EH (cell line): ENCODE measurements at places on chromosomes 13 and 19.

DNA sequence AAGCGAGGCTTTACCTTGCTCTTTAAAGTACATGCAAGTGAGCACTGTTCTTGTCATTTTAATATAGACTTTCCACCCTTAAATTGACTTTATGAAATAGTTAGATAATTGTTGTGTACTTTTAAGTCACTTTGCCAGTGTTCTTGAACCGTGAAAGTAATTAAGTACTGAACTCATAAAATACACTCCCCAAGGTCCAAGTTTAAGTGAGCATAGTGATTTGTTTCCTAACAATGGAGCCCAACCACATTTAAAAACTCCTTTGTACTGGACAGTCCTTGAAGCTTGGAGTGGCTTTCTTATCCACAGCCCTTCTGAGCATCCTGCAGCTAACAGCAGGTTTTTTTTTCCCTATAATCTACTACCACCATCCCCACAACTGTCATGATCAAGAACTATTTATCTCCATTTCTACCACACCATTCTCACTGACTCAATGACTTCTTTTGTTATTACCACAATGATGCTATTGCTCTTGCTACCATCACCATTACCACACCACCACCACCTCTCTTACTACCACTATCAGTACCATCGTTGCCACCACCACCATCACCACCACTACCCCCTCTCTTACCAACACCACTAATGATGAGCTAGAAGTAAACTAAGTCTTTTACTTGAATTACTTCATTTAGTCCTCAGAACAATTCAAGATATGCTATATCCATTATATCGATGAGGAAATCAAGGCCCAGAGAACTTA is 452.6 kb downstream of the DIAPH3 start:
- DNase-seq = peak; percentile 40

GRCh38 chr13:31587698-31588266 is 151.5 kb upstream of the RXFP2 start:
- no peak for DNase-seq

DNA sequence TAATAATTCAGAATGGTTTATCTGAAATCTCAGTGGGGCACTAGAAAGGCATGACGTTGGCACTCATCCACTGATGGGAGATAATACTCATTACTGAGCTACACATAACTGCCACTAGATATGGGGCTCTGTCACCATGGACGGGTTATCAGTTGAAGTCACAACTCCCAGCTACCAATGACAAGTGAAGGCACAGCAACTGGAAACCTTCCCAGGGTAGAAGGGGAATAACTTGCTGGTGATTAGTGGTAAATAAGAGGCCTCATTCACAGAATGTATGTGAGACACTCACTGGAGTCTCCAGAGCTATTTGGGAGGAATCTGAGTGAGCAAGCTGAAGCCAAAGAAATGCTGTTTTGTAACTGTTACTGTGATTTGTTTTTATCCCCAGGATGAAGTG is 249.6 kb downstream of the ENOX1 start:
- DNase-seq = peak; percentile 49

GRCh38 chr13:50915565-50915964 is 6.0 kb downstream of the RNASEH2B start:
- DNase-seq = no peak

DNA sequence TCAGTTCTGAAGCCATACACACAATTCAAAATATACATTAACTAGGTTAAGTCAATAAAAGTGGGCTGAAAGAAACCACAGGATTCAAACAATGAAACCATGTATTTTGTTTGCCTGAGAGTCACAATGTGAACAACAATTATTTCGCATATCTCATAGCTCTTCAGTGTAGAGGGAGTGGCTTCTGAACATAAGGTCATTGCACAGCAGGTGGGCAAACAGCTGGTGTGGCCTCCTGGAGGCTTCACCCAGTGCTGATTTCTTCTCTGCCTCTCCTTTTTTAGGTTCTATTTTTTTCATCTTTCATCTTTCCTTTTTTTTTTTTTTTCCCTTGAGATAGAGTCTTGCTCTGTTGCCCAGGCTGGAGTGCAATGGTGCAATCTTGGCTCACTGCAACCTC is 40.4 kb upstream of the ZNF254 start:
- no peak for DNase-seq

DNA sequence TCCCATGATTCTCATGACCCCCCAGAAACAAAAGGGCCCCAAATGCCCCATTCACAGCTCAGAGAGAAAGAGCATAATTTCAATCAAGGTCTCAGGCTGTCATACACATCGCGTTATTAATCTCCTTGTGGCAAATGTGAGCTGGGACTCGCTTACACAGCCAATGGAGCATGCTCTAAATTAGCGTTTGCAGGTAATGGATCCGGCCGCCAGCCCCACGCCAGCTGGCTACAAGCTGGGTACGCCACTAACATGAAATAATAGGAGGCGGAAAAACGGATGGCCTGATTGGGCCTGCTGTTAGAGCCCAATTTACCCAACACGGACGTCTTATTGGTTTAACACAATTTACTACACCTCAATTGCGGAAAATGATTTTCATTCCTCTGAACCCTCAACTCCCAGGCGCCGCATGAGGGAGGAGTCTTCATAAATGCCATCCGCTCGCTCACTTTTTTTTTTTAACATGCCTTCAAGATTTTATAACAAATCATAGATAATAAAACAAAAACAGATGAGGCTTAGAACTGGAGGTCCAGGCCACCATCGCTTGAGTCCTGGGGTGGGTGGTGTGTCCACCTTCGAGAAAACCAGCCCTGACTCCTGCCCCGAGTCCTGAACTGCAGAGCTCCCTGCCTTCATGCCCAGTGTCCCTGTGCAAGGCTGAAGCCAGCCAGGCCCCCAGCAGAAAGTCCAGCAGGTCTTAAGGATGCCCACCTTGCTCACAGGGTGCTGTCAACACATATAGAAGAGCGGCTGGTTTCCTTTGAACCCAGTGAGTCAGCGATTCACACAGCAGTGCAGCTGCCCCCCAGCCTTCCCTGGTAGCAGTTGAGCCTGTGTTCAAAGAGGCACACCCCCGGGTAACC is 62.1 kb downstream of the PEPD start:
- no peak for DNase-seq

GRCh38 chr19:5253406-5254110 is 87.1 kb downstream of the PTPRS start:
- DNase-seq = peak; percentile 22

DNA sequence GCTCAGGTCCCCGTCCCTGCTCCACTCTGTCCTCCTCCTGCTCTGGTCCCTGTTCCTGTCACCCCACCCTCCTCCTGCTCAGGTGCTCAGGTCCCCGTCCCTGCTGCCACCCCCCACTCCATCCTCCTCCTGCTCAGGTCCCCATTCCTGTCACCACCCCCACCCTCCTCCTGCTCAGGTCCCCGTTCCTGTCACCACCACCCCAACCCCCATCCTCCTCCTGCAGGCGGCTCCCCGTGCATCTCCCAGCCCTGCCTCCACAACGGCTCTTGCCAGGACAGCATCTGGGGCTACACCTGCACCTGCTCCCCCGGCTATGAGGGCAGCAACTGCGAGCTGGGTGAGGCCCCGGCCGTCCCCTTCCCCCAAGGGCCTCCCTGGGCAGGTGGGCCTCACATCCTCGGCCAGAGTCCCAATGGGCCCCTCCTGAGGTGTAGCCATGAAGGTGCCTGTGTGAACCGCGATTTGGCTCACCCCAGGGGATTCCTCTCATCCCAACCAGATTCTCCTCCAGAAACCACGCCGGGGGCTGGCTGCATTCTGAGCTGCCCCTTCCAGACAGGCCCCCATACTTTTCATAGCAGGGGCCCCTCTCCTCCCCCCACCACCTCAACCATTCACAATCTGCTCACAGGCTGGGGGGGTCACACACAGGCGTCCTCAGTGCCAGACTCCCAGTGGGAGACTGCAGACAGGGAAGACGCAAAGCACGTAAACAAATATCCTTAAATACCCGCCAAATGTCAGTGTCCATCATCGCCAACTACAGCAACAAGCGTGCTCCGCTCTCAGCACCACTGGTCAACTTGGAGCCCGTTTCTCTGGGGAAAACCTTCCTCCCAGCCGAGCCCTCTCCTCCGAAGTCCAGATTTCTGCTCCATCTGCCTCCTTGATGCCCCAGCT is 4.6 kb downstream of the PROZ start:
- no peak for DNase-seq

DNA sequence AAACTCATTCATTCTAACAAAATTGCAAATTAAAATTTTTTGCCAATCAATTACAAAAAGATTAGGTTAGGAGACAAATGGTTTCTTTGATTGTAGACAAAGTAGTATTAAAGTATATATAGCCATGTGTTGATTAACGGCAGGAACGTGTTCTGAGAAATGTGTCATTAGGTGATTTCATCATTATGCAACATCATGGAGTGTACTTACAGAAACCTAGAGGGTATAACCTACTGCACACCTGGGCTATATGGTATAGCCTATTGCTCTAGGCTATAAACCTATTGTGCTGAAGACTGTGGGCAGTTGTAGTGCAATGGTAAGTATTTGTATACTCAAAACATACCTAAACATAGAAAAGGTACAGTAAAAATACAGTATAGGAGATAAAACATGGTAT is 906.8 kb upstream of the SPRY2 start:
- DNase-seq = no peak

- DNase-seq = peak; percentile 4
These were observed 764.4 kb downstream of the LIG4 start for GRCh38 chr13:107450931-107451330.

GRCh38 chr19:46880431-46880830 is 19.6 kb downstream of the ARHGAP35 start:
- peak; percentile 60 for DNase-seq

- DNase-seq = no peak
These were observed 86.4 kb upstream of the TSC22D1 start for GRCh38 chr13:44662515-44662914.

DNA sequence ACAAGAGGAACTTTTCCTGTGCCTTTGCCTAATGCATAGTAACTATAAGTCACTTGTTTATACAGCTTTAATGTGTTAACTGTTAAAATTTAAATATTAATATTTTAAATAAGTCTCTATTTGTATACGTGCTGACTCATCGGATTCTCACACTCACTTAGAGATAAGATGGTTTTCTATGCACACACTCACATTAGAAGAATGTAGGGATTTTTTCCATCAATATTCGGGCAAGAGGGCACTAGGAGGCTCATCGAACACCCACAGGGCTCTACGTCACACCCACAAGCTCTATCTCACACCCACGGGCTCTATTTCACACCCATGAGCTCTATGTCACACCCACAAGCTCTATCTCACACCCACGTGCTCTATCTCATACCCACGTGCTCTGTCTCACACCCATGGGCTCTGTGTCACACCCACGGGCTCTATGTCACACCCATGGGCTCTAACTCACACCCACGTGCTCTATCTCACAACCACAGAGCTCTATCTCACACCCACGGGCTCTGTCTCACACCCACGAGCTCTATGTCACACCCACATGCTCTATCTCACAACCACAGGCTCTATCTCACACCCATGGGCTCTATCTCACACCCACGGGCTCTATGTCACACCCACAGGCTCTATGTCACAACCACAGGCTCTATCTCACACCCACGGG is 73.4 kb downstream of the COL4A2 start:
- peak; percentile 74 for DNase-seq

DNA sequence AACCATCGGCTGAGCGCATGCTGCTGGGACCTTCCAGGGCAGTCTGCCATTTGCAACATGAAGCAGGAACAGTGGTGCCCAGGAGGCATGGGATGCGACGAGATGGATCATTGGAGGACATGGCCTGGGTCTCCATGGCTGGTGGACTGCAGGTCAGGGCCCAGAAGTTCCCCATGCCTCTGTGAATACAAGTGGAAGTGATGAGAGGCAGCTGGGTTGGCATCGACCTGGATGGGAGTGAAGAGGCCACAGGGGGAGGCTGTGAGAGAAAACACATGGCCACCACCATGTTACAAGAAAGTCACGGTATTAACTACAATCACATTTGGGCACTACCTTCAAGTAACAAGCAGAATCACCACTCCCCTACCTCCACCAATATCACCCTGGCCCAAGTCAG is 262.0 kb downstream of the FOXO1 start:
- no peak for DNase-seq

DNA sequence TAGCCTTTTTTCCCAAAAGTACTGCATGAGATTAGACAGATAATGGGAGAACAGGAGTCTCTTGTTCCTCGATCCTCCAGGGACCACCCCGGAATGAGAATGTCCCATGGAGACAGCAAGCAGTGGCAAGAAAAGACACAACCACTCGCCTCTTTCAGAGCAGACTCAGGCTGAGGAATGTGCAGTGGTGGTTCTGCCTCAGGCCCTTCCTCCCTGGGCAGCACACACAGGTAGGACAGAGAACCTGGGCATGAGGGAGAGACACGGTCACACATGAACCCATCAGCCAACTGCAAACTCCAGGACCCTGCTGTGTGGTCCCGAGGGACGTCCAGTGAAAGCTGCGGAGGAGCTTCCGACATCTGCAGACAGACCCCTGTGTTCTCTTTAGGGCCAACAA is 31.0 kb downstream of the CRYL1 start:
- no peak for DNase-seq

- no peak for DNase-seq
These were observed 49.1 kb upstream of the FLT1 start for GRCh38 chr13:28544026-28544425.

- DNase-seq = no peak
These were observed 28.2 kb downstream of the ACTN4 start for GRCh38 chr19:38675611-38676010.

GRCh38 chr19:20162821-20163220 is 4.2 kb upstream of the ZNF486 start:
- DNase-seq = no peak

- no peak for DNase-seq
These were observed 469.5 kb upstream of the TSHZ3 start for GRCh38 chr19:31818798-31819105.

GRCh38 chr13:58655086-58655485 is 1023.5 kb downstream of the PCDH17 start:
- DNase-seq = no peak

DNA sequence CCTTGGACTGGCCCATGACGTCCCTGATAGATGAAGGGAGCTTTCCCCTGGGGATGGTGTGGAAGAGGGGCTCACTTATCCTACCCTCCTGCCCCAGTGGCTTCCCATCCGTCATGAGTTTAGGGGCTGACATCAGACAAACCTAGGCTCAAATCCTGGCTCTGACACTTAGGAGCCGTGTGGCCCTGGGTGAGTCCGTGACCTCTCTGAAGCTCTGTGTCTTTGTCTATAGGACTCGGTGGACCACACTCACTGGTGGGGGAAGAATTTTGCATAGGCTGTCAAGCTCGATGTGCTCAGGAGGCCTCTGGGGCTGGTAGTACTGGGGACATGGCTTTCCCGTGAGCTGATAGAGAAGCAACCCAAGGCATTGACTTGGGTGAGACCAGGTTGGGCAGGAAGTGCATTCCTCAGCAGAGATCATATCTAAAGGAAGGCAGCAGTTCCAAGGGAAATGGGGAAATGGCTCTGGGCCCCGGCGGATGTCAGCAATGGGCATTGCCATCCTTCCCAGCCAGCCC is 17.4 kb upstream of the AP1M2 start:
- peak; percentile 59 for DNase-seq

GRCh38 chr13:47310401-47310800 is 413.5 kb upstream of the HTR2A start:
- DNase-seq = no peak

GRCh38 chr19:46892252-46893179 is 31.7 kb downstream of the ARHGAP35 start:
- no peak for DNase-seq
